ENCODE measurements at places on chromosomes 11 and 22.

DNA sequence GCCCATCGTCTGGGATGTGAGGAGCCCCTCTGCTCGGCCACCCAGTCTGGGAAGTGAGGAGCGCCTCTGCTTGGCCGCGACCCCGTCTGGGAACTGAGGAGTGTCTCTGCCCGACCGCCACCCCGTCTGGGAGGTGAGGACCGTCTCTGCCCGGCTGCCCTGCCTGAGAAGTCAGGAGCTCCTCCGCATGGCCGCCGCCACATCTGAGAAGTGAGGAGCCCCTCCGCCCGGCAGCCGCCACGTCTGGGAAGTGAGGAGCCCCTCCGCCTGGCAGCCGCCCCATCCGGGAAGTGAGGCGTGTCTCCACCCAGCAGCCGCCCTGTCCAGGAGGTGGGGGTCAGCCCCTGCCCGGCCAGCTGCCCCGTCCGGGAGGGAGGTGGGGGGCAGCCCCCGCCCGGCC is 5.8 kb upstream of the OR5M8 start:
- no peak for DNase-seq

DNA sequence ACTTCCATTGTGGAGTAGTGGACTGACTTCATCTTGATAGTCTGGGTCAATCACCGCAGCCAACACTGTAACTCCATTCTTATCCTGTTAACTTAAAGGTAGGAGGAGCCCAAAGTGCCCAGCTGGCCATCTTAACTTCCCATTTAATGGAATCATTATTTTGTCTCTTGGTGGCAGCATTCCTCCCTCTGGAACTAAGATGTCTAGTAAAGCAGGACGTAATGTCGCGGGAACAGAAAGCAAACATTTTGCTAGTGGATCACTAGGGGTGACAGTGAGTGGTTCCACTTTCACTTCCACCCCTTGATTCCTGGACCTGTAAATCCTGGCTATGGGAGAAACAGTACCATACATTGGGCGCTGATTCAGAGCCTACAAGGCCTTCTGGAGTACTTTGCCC is 71.4 kb downstream of the GAB4 start:
- no peak for DNase-seq

DNA sequence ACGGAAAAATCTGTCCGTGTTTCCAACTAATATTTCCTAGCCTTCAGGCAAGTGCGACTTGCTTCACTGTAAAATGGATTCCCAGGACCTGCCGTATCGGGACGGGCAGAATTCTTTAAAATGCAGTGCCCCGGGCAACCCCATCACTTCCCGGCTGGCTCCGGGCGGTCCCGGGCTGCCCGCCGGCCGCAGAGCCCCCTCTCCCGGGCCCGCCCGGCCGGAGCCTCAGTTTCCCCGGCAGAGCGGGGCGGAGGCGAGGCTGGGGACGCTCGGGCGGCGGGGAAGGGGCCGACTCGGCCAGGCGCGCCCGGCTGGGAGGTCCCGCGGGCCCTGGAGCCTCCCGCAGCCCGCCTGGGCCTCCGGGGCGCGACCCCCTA is 84.2 kb upstream of the WNT7B start:
- no peak for DNase-seq

DNA sequence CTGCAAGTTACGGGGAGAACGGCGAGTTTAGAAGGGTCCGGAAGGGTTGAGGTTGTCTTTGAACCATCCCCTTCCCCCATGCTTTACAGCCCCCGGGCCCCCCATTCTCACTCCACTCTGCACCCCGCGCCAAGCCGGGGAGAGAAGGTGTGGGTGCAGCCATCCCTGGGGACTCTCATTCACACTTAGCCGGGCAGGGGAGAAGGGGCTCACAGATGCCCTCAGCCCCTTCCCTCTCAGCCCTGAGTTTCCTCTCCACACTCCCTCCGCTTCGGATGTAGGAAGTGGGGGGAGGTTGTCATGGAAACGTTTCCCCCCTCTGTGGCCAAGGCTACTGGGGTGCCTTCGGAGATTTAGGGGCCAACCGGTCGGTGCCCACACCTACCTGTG is 334 bp downstream of the CADM1 start:
- DNase-seq, result no peak

DNA sequence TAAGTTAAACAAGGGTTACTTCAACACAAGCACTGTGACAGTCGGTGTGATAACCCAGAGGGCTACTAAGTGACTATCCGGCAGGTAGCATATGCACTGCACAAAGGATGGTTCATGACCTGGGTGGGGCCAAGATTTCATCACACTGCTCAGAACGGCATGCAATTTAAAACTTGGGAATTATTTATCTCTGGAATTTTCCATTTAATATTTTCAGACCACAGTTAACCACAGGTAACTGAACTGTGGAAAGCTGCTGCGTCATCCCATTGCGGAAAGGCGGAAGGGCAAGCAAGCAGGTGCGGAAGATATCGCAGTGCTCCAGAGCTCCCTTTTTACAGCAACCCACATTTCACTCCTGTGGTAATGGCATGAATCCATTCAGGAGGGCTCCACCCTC is 540.8 kb downstream of the INSC start:
- no peak for DNase-seq

GRCh38 chr22:23833911-23834317 is 4.9 kb downstream of the DERL3 start:
- DNase-seq, result no peak

DNA sequence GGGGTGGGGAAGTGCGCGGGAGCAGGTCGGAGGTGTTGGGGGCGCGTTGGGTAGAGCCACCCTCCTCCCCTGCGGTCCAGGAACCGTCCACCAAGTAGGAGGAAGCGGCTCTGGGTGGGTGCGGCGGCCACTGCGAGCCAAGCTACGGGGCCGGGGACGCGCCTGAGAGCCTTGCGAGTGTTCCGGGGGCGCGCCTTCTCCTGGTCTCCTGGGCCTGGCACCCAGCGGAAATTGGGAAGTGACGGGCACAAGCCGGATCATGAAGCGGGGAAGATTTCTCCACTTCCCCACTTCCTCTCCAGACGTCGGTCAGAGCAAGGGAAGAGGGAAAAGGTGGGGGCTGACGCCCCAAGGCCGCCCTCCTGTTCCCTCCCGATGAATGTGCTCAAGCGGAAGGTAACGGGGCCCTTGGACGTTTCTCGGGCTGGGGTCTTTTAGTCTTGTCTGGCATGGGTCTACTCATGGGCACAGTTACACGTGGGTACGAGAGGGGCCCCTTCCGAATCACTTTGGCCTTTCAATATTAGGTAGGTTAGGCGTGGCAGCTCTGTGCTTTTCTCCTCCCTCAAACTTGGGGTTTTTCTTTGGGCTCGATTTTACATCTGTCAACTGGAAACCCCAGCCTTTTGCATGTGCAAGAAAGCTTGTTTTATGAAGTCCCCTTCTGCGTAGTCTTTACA is 865 bp downstream of the RBM14 start:
- no peak for DNase-seq
